ENCODE measurements at places on chromosomes 4 and X.

GRCh38 chr4:129355516-129355915 lies 259.6 kb downstream of the C4orf33 start:
- peak; percentile 12 for DNase-seq

DNA sequence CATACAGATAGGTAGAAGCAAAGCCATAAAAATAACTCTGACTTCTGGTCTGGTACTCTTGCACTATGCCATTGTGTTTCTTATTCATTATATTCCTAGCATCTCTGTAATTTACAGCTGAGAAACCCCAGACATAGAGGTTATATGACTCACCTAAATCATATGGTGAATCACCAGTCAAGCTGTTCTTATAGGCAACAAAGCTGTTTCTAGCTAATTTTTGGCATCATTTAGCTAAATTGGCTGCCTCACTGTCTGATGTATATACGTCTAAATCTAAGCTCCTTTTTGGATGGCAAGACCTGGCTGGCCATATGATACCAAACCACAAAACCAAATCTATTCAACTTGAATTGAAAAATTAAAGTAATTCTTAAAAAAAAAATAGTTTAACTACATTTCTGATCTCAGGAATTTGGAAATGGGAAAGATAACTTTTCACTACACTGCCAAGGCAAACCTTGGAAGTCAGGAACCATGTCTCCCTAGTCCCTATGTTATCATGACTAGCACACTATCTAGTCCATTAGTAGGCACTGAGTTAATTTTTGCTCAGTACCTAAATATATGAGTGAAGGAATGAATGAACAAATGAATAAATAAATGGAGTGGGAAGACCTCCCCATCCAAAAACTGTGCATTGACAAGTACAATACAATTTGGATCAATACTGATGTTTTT lies 41.3 kb upstream of the STAG2 start:
- DNase-seq = no peak

DNA sequence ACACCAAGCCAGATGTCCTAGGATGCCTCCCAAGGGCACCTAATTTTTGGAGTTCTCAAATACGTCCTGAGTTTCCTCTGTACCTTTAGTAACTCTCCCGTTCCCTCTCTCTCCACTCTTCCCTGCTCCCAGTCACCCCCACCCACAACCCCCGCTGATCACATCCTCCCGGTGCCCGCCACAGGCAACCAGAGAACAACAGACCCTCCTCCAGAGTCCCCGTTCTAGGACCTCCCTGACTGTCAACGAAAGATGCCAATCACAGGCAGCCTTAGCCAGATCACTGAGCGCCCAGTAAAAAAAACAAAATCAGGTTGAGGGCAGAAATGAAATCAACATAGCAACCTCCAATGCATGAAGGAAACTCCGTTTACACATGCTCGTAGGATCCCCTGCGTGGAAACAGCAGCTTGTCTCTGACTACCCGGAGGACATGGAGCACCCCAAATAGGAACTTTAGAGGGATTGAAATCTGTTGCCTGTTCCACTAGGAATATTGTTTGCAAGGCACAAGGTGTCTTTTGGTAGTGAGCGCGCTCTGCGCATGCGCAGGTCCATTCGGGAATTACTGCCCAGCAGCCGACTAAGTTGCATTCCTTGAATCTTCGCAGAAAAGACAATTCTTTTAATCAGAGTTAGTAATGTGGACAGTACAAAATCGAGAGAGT lies at the start of gene GABRB1:
Gene GABRB1 (plus strand): TSS at position 557 of the 668 bp plus-strand sequence.
- no peak for DNase-seq

DNA sequence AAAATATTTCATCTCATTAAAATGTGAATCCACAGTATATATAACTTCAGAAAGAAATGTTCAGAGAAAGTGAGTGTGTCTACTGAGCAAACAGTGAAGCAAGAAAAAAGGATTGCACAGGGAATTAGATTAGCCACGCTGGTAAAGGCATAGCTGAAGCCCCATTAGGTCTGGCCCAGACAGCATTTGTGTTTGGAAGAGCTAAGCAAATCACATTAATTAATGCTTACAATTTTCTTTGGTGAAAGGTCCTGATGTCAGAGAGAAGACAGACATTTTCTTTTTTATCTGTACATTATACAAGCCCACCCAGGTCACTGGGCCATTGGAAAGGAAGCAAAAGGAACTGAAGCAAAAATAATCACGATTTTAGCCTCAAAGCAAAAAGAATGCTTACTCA lies 354.6 kb downstream of the GRID2 start:
- no peak for DNase-seq

DNA sequence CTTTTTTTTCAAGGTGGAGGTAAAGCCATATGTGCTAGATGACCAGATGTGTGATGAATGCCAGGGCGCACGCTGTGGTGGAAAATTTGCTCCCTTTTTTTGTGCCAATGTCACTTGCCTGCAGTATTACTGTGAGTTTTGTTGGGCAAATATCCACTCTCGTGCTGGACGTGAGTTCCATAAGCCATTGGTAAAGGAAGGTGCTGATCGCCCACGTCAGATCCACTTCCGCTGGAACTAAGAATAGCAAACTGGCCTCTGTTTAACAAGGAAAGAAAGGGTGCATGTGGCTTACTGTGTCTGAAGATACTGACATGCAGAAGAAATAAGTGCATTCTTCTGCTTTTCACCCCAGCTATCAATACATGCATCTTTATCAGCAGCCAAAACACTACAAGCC lies 63.9 kb downstream of the CPEB2 start:
- no peak for DNase-seq

DNA sequence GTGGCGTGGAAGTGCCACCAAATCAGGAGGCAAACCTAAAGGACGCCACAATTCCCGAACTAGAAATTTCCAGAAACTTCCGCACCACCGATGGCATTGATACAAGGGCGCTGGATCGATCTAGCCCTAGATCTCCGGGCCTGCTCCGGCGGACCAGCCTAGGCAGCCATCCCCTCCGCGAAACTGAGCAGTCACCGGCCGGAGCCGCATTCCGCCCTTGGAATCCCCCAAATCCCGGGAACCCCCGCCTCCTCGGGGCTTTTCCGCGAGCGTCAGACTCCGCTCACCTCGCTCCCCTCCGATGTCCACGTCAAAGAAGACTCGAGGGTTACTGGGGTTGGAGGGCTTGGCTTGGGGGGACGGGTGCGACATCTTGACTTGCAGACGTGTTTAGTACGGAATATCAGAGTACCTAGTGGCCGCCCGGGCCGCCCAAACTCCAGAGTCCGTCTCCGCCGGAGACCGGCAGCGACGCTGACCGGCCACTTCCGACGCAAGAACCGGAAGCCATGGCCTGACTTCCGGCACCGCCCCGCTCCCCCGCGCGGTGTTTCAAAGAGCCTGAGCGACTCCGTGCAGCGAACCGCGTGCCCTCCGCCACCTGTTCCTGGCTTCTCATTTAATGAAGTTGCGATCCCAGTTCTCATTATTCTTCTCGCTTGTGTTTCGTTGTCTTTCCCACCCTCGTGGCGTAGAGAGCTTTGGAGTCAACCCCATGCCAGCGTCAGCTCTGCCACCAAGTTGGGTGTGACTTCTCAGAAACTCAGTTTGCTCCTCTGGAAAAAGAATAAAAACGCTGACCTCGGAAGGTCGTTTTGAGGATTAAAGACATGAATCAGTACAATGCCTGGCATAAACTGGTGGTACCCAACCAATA lies at the start of gene PPID:
Gene PPID (minus strand): TSS at position 480 of the 877 bp plus-strand sequence. CDS start 108 bp downstream, at position 372.
- DNase-seq = peak; percentile 71

DNA sequence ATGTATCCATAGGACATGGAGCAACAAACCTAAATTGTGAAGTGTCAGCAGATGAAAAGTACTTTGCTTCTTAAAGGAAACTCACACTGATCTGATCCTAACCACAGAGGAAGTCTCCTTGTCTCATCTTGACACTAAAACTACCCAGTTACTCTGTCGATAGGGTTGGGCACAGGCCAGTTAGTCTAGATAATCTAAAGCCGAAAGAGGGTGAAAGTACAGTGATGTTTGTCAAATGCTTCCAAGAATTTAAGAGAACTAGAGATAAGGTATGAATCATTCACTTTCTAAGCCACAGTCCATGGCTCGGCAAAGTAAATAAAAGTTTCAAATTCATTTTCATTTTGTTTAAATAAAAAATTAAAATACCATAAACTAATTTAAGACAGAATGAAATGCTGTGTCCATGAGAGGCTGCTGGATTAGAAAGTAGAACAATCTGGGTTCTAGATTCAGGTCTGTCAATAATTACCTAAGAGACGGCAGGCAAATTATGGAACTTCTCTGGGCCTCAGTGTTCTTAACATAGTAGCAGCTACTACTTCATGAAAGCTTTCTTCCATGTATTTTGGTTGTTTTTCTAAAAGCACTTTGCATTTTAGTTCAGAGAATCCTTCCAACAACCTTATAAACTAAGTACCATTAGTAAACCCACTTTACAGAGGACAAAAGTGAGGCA lies 176.7 kb downstream of the LDB2 start:
- no peak for DNase-seq

DNA sequence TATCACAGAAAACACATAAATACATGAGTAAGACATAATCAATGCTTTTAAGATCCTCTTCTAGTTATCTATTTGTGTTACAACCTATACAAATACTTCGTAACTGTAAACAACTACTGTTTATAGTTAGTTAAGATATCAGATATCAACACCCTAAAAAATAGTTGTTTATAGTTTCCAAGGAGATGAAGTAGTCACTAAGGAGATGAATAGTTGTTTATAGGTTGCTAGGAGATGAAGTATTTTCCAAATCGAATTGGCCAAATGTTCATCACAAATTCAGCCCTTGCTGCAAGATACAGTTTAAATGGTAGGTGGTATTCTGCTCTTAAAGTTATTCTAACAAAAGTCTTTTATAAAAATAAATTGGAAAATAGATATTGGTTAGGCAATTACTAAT lies 618.2 kb upstream of the PCDH10 start:
- DNase-seq = no peak

DNA sequence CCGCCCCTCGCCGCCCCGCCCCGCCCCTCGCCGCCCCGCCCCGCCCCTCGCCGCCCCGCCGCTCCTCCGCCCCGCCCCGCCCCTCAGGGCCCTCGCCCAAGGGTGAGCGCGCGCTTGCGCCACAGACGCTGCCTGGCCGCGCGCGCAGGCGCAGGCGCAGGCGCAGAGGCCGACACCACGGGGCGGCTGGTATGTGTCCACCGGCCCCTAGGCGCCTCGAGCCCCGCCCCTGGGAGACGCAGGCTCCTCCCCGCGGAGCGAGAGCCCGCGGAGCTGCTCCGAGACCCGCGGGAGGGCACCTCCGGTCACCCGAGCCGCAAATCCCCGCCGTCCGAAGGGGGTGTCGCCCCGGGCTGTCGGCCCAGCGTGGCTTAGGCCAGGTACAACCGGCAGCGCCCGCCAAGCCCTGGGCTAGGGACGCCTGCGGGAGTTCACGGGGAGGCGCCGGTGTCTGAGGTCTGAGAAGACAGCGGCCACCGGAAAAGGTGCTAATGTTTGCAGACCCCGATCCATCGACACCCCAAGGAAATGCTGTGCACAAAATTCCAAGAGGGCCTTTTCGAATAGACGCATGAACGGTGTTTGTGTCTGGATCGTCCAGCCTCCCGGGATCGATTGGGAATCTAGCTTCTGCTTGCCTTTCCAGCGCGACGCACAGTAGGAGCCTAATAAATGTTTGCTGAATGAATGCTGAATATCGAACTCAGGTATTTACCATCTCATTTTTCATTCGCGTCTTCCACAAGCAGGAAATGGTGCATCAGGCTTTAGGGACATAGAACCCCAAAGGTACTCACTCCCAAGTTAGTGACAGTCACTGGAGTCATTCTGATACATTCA lies 473 bp upstream of the CCNQ start:
- peak; percentile 96 for DNase-seq

DNA sequence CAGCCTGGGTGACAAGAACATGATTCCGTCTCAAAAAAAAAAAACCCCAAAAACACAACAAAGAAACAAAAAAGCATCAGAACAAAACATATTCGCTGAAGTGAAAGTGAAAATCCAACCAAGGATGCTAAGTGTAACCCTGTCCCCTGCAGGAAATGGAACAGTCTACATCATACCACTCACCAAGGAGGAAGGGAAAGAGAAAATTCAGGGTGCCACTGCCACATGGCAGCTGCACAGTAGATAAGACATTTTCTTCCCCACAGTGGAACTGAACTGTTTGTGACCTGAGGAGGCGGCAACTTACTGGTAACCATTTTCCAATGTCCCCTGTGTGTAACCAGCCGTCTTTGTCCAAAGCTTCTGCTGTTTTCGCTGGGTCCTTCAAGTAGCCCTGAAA lies 28.2 kb upstream of the CENPU start:
- no peak for DNase-seq

DNA sequence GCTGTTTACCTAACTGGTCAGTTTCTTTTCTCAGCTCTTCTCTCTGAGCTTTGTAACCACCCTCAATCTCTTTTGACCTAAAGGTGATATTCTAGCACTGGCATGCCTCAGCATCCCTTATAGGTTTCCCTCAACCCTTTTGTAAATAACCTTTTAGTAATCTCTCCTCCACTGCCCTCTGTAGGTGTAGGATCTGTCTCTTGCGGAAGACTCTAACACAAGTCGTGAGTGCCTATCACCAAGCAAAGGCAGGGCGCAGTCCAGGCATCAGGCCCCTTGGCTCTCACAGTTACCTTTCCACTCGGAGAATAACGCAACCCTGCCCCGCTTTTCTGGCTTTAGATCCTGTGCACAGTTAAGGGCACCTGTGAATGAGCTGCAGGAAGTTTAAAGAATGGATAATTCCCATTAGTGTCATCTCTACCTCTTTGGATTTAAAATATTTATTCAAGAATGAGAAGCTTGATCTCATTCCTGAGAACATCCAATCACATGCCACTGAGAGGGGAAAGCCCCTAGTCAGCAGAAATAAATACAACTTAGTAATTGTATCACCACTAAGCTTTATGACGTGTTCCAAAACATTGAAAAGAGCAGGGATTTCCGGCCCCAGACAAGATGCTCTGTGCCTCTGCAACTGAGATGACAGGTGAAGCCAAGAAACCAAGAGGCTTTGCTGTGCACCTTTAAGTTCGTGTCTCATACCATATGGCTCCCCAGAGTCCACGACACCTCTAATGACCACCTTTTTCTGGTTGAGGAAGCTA lies 58.8 kb downstream of the SPINK2 start:
- DNase-seq = no peak

- DNase-seq = no peak
Observed at GRCh38 chr4:116469582-116469981, 615.8 kb downstream of the TRAM1L1 start.

DNA sequence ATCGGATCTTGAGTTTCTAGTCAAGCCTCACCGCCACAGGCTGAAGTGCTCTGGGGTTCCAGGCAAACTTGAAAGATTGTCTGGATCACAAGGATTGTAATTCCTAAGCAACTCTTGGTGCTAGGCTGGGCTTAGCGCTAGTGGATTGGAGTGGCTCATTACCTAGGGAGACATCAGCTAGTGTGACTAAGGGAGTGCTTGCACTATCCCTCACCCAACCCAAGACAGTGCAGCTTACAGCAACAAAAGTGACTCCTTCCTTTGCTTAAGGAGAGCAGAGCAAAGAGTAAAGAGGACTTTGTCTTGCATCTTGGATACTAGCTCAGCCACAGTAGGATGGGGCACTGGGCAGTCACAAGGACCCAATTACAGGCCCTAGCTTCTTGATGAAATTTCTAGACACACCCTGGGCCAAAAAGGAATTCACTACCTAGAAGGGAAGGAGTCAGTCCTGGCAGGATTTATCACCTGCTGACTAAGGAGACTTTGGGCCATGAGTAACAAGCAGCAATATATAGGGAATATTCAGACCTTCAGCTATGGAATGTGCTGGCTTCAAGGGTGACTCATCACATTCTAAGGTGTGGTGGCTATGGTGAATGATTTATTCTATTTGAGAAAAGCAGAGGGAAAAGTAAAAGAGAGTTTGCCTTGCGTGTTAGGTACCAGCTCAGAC lies 1212.4 kb downstream of the PCDH18 start:
- DNase-seq = peak; percentile 45

Measured in PC-9 (cell line).